Stimulated activated CD8-positive, alpha-beta memory T cell treated with anti-CD3 and anti-CD28 coated beads, Interleukin-4, amount 100 ng/mL, for 1 hour (primary cell): ENCODE measurements at places on chromosomes 2 and 18.

GRCh38 chr2:216987252-216987821, 127.5 kb upstream of the TNP1 start:
- no peak for DNase-seq

- no peak for DNase-seq
These were observed 97.4 kb downstream of the DIS3L2 start for GRCh38 chr2:232058931-232059330.

DNA sequence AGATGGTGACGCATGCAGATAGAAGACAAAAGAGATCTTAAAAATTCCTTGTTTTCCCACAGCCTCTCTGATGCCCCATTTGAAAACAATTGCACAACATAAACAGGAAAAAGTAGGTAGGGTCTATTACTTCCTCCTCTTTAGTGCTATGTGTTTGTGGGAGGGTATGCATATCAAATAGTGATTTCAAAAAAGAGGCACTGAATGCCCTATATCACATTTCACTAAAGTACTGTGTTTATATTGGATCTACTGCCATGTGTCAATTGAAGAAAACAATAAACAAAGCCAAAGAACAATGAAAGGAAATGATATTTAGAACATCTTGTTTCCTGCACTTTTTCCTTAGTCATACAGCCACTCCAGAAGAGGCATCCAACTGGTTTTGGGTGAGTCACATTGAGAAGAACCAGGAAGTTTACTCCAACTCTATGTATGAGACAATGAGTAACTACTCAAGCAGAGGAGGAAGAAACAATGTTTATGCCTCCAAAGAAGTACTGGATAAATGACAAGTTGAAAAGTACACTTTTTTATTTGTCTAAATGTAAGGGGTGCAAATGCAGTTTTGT, 583.6 kb downstream of the FBXO15 start:
- DNase-seq, result no peak

DNA sequence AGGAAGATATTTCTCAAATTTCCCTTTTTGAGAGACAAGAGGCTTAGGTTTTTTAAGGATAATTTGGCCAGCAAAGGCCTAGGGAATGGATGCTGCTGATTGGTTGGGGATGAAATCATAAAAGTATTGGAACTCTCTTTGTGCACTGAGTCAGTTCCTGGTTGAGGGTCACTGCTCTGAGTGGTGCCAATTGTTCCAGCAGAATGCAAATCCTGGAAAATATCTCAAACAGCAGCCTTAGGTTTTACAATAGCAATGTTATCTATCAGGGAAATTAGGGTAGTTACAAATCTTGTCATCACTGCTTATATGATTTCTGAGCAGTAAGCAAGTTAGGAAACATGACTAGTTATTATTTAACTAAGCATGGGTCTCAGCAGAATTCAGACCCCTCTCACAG, 96.2 kb downstream of the RAD51AP2 start:
- DNase-seq, result no peak

DNA sequence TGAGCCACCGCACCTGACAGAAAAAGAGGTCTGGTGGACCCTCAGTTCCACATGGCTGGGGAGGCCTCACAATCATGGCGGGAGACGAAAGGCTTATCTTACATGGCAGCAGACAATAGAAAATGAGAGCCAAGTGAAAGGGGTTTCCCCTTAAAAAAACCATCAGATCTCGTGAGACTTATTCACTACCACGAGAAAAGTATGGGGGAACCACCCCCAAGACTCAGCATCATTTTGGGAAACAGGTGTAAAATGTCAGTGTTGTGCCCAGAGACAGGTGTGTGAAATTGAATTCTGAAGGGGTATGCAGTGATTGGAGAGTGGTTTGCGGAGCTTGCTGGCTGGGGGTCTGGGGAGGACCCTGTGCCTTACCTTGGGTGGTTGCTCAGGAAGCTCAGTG, 4.6 kb upstream of the D2HGDH start:
- no peak for DNase-seq
